ENCODE measurements at places on chromosomes 13 and 19. TPM values are rescaled to one million over a fixed set of nuclear protein-coding genes. Genes with fewer than 3 reads are reported as not detected.

The MTRF1 gene
- polyA plus RNA-seq: 23.8 TPM

The SPRED3 gene
- polyA plus RNA-seq: 1.4 TPM

The SIGLEC9 gene
- 1.8 TPM for polyA plus RNA-seq

The PLPP2 gene
- 3.2 TPM for polyA plus RNA-seq

The KLK15 gene
- not detected for polyA plus RNA-seq

The CEACAM3 gene
- 0.12 TPM for polyA plus RNA-seq

The SIAH3 gene
- 0.89 TPM for polyA plus RNA-seq

The KASH5 gene
- 0.34 TPM for polyA plus RNA-seq

The FFAR3 gene
- 0.20 TPM for polyA plus RNA-seq

The LPAR2 gene
- polyA plus RNA-seq: 33.1 TPM

The TRPM4 gene
- polyA plus RNA-seq: 29.4 TPM

The MIR17HG gene
- polyA plus RNA-seq: 7.2 TPM

The EBI3 gene
- 0.82 TPM for polyA plus RNA-seq

The FGF14 gene
- 0.94 TPM for polyA plus RNA-seq

The POU2F2 gene
- polyA plus RNA-seq: 1.2 TPM

The SPATA13 gene
- polyA plus RNA-seq: 65.9 TPM

Measured in renal pelvis (tissue), 12 donors.